ENCODE measurements at places on chromosomes 6 and 20.

DNA sequence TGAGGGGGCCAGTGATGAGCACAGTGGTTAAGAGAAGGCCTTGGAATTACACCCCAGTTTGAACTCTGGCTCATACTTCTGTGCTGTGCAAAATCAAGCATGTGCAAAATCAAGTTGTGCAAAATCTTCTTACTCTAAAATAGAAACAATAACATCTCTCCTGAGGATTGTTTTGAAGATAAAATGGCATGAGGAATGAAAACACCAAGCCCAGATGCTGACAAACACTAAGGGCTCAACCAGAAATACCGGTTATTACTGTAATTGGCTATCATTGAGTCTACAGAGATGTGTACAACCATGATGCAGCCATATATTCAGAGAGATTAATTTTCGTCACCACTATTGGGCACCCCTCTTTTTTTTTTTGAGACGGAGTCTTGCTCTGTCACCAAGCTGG, 5.9 kb upstream of the BCAS1 start:
- no peak for DNase-seq

DNA sequence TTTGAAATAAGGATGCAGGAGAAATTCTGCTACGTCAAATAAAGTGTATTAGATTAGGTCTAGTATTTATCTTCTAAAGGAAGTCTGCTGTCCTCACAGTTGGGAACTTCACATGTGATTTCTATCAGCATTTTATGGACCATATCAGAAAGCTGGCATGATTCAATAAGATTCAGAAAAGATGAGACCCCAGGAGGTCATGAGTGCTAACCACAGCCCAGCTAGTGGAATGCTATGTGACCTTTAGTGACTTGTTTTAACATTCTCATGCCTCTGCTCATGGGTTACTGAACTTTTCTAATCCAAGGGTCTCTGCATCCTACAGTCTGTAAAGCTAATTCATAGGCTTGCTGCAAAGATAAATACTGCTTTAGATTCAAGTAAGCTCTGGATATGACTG, 150.1 kb downstream of the GMPR start:
- DNase-seq, result no peak

GRCh38 chr6:6680526-6680925, 92.0 kb downstream of the LY86 start:
- no peak for DNase-seq

DNA sequence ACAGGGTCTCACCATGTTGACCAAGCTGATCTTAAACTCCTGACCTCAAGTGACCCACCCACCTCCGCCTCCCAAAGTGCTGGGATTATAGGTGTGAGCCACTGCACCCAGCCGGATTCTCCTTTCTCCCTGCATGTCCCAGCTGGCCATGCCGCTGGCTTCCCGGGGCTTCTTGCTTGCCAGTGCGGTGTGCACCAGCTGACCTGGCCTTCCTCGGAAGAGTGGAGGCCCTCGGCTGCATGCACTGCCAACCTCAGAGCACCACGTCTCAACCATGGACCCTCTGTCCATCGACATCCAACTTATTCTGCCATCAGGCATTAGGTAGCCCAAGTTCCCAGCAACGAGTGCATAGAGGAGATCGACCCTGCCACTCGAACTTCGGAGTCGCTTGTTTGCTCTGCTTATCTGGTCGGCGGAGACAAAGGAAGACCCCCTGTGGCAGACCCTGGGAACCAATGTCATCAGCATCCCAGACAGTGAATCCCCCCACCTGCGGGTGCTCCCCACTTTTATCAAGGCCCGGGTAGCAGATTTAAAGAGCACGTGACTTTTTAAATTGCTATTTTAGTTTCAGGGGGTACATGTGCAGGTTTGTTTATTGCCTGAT, 307.8 kb downstream of the CDH4 start:
- DNase-seq, result no peak

DNA sequence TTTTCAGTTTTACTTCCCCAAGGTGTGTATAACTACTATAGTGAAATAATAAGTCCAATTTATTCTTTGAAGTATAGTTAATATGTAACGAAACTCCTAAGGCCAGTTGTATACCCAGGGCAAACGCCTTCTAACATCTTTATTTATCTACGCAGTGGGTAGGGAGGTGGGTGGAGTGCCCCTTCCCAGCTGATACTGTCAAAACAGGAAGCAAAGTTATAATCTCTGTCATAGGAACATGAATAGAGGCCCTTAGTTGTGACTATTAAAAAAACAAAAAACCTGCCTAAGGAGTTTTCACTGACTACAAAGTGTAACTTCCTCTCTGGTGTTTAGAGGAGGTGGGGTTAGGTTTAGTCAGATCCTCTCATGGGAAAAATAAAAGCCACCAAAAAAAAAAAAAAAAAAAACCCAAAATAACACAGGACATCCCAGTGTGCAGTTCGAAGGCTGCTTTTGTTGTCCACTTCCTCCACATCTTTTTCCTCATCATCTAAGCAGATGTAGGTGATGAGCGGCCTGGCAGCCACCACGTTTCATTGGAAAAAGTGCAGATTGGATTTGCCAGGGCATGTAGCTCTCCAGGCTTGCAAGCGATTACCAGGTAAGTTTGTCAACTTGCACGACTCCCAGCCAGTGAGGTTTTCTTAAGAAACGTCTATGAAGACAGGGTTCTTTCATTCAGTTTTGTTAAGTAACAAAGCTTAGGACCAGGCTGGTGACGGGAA, 58.7 kb downstream of the UTRN start:
- DNase-seq, result no peak

DNA sequence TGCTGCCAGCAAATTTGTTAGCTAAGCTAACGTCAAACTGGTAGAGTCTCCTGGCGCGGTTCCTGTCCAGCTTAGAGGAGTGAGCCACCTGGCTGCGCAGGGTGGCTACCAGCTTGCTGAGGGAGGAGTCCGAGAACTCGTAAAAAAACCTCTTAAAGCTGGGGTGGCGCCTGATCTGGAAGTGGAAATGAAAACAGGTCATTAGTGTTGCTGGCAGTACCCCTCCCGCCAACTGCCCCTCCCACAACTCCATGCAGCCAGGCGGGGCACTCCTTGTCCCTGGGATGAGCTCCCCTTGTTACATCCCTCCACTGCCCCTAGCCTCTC, 17.3 kb downstream of the BNIP5 start:
- no peak for DNase-seq

DNA sequence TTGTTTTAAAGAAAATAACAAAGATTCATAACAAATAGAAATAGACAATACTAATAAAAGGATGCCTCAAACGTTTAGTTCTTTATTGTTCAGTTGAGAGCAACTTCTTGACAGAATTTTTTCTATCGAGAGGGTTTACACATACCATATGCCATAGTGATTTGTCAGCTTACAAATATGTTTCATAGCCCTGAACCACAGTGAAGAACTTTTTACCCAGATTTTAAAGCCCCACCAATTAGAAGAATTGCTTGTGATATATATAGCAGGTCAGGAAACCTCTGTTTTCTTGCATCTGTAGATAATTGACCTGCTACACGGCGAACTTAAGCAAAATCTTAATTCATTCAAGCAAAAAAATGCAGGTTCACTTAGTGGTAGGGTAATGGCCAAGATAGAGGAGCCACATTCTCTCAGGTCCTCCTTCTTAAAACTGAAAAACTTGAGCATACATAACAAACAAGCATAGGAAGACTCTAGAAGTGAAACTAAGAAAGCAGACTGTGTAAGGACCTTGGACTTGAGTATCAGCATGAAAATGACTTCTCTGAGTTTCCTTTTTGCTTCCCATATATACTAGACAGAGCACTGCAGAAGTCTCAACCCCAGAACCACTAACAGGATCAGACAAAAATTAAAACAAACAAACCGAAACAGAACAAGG, 39.5 kb downstream of the CRISP1 start:
- no peak for DNase-seq

GRCh38 chr6:33907227-33907626, 103.4 kb upstream of the MLN start:
- DNase-seq, result no peak

DNA sequence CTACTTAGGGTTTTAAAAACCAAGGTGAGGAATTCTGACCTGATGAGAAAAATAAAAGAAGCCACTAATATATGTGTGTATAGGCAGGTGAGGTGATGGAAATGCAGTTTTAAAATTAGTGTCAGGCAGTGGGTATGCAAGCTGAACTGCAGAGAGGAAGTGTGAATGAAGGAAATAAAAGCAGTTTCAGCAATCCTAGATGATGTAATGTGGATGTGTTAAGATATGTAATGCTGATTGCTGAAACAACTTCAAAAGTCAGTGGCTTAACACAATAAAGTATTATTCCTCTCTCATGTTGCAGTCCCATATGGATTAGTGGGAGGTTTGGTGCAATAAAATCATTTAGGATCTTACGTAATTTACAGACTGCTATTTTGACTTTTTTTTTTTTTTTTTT, 119.9 kb upstream of the ASCC3 start:
- DNase-seq, result no peak

DNA sequence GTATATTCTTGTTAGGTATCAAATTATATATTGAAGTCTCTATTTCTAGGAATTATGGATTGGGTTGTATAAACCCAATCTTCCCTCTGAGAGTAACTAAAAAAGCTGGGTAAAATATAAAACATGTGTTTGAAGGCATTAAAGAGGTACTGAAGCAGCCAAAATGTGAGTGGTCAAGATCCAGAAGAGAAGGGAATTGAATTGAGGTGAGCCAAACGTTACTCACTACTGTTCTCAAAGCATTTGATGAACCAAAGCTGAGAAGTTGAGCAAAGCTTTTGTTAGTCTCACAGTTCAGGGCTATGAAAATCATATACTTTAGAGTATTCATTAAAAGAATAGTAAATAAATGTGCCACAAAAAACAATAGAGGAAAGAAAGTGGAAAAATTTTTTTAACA, 365.8 kb downstream of the BCKDHB start:
- no peak for DNase-seq

GRCh38 chr6:11429577-11429976, 108.0 kb upstream of the TMEM170B start:
- DNase-seq, result no peak
